Activated CD8-positive, alpha-beta memory T cell treated with anti-CD3 and anti-CD28 coated beads, Interleukin-2, amount 10 ng/mL, durations not matched to agents 7 days and 5 days (primary cell): ENCODE measurements at places on chromosomes 12 and 14. TPM values are rescaled to one million over a fixed set of nuclear protein-coding genes. Genes with fewer than 3 reads are reported as not detected.

Gene ZC2HC1C
- total RNA-seq, result 2.9 TPM

DNA sequence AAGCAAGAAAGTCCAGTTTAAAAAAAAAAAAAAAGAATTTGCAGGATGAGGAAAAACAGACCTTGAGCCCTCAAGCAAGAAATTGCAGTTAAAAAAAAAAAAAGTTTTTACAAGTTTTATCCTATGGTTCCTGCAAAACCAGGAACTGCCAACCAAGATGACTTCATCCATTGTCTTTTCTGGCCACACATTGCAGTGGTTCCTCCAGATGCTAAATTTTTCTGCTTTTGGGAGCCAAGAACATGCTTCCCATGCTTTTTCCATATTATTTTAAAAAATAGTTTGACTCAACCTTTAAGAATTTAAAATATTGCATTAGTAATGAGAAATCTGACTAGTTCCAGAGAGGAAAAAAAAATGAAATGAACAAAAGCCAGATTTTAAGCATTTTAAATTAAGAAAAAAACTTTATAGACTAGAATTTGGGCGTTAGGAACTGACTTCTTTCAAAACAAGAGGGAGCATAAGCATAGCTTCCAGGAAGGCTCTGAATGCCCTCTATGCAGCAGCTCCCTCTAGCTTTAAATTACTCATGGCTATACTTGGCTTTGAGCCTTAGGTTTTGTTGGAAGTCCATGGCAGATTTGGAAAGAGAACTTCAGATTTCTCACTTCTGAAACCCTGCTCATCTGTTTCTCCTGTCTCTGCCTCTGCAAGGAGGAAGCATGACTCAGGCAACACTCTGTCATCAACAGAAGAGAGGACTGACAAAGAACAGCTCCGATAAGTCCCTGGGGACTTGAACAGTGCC lies 124.5 kb downstream of the GPR65 start:
- DNase-seq, result no peak
- peaks cover 11% of the 10 kb centered on the region for H3K4me1 ChIP-seq
- no peaks in the 10 kb centered on the region for H3K27me3 ChIP-seq
- H3K4me3 ChIP-seq, result no peak overlapping the region

Gene TPI1
- total RNA-seq, result 1,086 TPM

Gene DPF3
- total RNA-seq, result 10.2 TPM

Gene NRXN3
- not detected for total RNA-seq

- no peak for DNase-seq
- H3K4me1 ChIP-seq, result peaks cover 2% of the 10 kb centered on the region
- H3K27me3 ChIP-seq, result no peaks in the 10 kb centered on the region
- H3K4me3 ChIP-seq, result no peak overlapping the region
- H3K27ac ChIP-seq, result no peak overlapping the region
Measured at GRCh38 chr12:131001493-131001892, 47.8 kb downstream of the ADGRD1 start.

DNA sequence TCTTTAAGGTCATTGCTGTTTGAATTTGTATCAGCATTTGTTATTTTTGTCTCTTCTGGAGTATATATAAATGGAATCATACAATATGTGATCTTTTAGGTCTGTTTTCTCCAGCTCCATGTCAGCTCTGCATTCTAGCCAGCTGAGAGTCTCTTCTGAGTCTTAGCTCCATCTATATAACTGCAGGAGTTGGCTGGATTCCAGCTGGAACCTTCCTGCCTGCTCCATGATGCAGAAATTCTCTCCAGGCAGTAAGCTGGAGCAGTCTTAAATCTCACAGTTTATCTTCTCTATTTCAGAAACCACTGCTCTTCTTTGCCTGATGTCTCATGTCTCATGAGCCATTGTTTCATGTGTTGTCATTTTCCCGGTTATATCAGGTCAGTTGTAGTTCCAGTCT lies 827.6 kb downstream of the NRXN3 start:
- no peak for DNase-seq
- H3K27me3 ChIP-seq, result no peaks in the 10 kb centered on the region
- H3K4me1 ChIP-seq, result no peaks in the 10 kb centered on the region
- H3K27ac ChIP-seq, result no peak overlapping the region
- H3K4me3 ChIP-seq, result no peak overlapping the region

Gene TMEM119
- 0.20 TPM for total RNA-seq

Gene NT5DC3
- total RNA-seq, result 2.7 TPM

Gene IAPP
- total RNA-seq, result not detected

Gene HNF1A
- not detected for total RNA-seq

DNA sequence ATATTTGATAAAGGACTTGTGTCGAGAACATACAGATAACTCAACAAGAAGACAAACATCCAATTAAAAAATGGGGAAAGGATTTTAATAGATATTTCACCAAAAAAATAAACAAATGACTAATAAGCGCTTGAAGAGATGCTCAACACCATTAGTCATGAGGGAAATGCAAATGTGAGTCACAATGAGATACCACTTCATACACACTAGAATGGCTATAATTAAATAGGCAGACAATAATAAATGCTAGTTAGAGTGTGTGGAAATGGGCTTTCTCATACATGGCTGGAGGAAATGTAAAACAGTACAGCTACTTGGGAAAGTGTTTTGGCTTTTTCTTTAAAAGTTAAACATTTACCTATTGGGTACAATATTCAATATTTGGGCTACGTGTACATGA lies 34.8 kb downstream of the DLK1 start:
- H3K4me1 ChIP-seq, result no peaks in the 10 kb centered on the region
- no peak overlapping the region for H3K4me3 ChIP-seq
- H3K27ac ChIP-seq, result no peak overlapping the region
- no peaks in the 10 kb centered on the region for H3K36me3 ChIP-seq

DNA sequence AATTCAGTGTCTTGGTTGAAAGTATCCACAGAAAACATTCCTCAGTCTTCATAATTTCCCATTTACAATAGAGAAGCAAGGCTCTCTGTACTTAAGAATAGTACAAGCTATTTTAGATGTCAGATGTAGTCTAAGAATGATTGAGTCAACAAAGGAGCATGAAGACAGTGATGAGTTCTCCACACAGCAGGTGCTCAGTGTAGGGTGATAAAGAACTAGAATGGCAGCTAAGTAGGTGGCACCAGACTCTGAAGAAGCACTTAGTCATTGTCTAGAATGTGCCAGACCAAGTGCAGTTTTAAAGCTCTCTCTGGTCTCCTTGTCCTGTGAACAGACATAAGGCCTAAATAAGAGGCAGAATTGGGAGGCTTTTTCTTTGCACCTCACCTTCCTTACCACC lies 504.6 kb downstream of the NRXN3 start:
- DNase-seq, result no peak
- no peaks in the 10 kb centered on the region for H3K4me1 ChIP-seq
- no peak overlapping the region for H3K4me3 ChIP-seq

Gene BEST3
- total RNA-seq, result not detected

Gene TAS2R8
- total RNA-seq, result not detected

GRCh38 chr12:116726694-116727093 lies 11.2 kb downstream of the SPRING1 start:
- no peak for DNase-seq
- no peak overlapping the region for H3K27ac ChIP-seq
- H3K36me3 ChIP-seq, result peaks cover 9% of the 10 kb centered on the region

- H3K27me3 ChIP-seq, result no peaks in the 10 kb centered on the region
- H3K36me3 ChIP-seq, result no peaks in the 10 kb centered on the region
Measured at GRCh38 chr14:104520620-104521410, 58.7 kb upstream of the C14orf180 start.

- H3K27me3 ChIP-seq, result peaks cover 26% of the 10 kb centered on the region
- H3K27ac ChIP-seq, result no peak overlapping the region
- H3K4me1 ChIP-seq, result no peaks in the 10 kb centered on the region
- no peaks in the 10 kb centered on the region for H3K36me3 ChIP-seq
- no peak for DNase-seq
Measured at GRCh38 chr12:117356048-117356447, 5.4 kb downstream of the NOS1 start.

- H3K27me3 ChIP-seq, result no peaks in the 10 kb centered on the region
- no peak overlapping the region for H3K27ac ChIP-seq
- no peak overlapping the region for H3K4me3 ChIP-seq
- no peaks in the 10 kb centered on the region for H3K4me1 ChIP-seq
- no peaks in the 10 kb centered on the region for H3K36me3 ChIP-seq
- DNase-seq, result no peak
Measured at GRCh38 chr12:117499759-117500485, 138.5 kb upstream of the NOS1 start.

- no peak for DNase-seq
- no peak overlapping the region for H3K27ac ChIP-seq
- H3K4me3 ChIP-seq, result peak overlapping the region; percentile 67
- H3K27me3 ChIP-seq, result peaks cover 61% of the 10 kb centered on the region
Measured at GRCh38 chr12:49297695-49298060, 2.7 kb downstream of the PRPH start.

Gene FAM222A
- 1.6 TPM for total RNA-seq
